ENCODE measurements at places on chromosomes 6 and 20.

GRCh38 chr6:143234734-143235133 is 174.0 kb downstream of the AIG1 start:
- DNase-seq = no peak

GRCh38 chr6:22884456-22884855 is 315.1 kb downstream of the HDGFL1 start:
- DNase-seq = no peak

DNA sequence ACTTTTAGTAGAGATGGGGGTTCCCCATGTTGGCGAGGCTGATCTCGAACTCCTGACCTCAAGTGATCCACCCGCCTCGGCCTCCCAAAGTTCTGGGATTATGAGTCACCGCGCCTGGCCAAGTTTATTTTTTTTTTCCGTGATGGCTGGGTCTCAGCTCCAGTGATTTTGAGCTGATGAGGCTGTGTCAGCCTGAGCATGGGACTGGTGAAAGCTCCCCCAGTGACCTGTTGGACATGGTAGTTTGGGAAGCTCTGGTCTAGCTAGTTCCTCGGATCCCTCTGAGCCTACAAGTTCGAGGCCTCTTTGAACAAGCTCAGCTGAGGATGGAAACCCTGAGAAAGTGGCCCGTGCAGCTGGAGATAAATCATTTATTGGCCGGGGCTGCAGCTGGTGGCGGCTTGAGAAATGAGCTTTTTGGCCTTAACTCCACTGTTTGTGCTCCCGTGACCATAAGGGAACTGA is 126.8 kb downstream of the SNX5 start:
- DNase-seq = no peak

DNA sequence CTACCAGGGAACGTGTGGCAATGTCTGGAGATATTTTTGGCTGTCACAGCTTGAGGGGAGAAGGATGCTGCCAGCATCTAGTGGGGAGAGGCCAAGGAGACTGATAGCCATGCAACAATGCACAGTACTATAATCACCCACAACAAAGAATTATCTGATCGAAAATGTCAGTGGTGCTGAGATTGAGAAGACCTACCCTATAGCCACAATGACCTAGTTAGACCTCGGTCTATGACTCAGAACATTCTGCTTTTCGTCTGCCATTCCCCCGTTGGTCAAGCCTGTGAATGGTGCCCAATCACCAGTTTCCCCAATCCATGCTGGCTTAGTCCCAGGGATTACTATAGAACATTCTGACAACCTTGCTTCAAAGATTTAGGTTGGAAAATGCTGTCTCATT is 93.5 kb downstream of the TMEM200A start:
- no peak for DNase-seq

- no peak for DNase-seq
These were observed 156.8 kb upstream of the RIN2 start for GRCh38 chr20:19601126-19601810.

- DNase-seq = no peak
These were observed 66.9 kb upstream of the FABP7 start for GRCh38 chr6:122712448-122713137.

GRCh38 chr6:127120023-127120786 is 1.7 kb downstream of the RSPO3 start:
- DNase-seq = no peak

- peak; percentile 69 for DNase-seq
These were observed 57.4 kb downstream of the ARHGAP40 start for GRCh38 chr20:38658879-38659596.

DNA sequence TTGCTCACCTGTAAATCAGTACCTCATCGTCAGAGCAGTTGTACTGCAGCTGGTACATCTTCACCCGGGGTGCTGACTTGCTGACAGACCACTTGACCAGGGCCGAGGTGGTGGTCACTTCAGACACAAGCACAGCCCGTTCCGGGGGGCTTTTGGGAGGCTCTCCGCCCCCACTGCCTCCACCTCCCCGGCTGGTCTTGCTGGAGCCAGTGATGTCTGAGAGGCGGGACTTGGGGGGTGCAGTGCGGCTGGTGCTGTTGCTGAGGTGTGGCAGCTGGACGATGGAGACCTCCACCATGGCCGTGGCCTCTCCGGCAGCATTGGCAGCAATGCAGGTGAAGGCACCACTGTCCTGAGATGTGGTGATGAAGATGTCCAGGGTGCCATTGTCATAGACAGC is 155.5 kb downstream of the LRFN2 start:
- no peak for DNase-seq

DNA sequence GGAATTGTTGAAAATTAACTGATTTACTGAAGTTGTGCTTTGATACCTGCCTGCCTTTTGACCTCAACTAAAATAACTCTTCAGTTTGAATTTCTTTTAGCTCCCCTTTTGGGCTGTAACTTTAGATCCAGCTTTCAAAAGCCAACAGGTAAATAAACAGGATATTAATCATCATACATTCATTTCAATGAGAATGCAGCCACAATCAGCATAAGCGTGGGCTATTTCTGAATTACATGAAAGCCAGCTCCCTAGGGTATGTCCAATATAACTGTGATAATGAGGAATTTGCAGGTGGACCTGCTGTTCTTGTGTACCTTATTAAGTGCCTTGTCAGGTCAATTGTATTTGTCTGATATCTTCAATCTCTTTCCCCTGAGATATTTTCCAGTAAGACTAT is 830.6 kb downstream of the KIF16B start:
- no peak for DNase-seq

DNA sequence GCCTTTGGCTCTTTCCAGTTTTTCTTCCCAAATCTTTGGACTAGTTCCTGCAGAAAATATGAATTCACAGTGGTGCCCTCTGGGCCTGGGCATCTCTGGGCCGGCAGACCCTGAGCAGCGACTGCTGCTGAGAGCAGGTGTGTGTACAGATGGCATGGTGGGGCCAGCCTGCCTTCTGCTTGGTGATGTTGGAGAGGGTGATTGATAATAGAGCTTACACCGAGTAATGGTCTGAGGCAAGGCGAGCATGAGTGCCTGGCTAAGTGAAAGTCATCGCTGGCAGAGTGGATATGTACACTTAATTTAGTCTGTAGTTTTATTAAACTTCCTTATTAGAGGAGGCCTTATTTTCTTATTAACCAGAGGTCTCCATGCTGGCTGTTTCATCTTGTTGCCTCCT is 156.9 kb downstream of the CDKAL1 start:
- no peak for DNase-seq

DNA sequence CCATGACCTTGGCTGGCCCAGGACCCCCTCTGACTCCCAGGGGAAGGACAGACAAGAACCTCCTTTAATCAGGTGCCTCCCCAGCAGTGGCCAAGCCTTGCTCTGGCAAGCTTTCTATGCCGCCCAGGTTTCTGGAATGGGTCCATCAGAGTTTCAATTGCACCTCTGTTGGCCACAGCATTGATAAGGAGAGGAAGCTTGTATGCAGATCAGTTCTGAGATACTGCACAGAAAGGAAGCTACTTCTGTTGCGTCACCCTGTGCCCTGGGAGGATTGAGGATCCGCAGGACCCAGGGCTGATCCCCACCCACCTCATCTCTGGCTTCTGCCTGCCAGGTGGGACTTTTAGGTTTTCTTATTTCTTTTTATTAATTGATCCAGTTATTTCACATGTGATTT is 167.2 kb downstream of the TFAP2C start:
- no peak for DNase-seq

DNA sequence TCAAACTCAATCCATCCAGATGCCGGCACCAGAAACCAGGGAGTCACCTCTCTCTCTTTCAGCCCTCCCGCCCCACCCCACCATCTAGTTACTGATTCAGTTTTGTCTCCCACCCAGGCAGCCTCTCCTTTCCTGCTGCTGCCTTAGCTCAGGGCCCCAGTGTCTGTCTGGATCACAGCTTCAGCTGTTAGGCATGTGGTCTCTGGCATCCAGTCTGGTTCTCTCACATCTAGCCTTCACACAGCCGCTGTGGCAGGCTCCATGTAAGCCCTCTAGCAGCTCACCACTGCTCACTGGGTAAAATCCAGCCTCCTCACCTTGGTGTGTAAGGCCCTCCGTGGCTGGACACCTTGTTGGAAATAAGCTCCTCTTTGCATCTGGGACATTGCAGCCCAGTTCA is 21.3 kb downstream of the AARS2 start:
- no peak for DNase-seq

GRCh38 chr6:132190097-132190814 is 211.0 kb downstream of the MOXD1 start:
- DNase-seq = no peak

DNA sequence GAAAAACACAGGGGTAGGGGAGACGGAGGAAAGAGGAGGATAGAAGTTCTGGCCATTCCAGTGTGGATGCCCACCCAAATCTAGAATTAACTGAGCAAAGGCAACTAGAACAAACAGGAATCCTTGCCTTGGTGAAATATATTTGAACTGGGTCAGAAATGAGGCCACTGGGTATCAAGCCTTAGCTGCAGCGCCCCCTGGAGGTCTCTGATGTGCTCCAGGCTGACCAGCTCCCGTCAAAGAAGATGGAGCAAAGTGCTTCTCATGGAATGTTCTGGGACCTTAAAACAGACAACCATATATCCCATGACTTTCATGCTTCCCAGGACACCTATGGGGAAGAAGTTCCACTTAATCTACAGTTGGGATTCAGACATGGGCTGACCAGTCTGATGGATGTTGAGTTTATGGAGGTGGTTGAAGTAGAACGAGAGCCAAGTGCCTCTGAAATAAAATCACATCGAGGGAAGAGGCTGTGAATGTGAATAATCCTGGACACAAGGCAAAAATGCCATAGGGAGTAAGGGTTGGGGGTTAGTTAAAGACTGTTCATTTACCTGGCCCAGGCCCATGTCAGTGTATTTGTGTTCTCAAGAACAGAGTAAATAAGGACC is 50.4 kb downstream of the HLA-DPB1 start:
- DNase-seq = peak; percentile 46

- DNase-seq = no peak
These were observed 810 bp downstream of the MRPL18 start for GRCh38 chr6:159790956-159791598.

- DNase-seq = no peak
These were observed 19.4 kb upstream of the RCAN2 start for GRCh38 chr6:46510651-46511050.

GRCh38 chr6:122154155-122154554 is 245.3 kb upstream of the HSF2 start:
- DNase-seq = no peak

GRCh38 chr6:111770263-111771093 is 102.8 kb downstream of the FYN start:
- no peak for DNase-seq

DNA sequence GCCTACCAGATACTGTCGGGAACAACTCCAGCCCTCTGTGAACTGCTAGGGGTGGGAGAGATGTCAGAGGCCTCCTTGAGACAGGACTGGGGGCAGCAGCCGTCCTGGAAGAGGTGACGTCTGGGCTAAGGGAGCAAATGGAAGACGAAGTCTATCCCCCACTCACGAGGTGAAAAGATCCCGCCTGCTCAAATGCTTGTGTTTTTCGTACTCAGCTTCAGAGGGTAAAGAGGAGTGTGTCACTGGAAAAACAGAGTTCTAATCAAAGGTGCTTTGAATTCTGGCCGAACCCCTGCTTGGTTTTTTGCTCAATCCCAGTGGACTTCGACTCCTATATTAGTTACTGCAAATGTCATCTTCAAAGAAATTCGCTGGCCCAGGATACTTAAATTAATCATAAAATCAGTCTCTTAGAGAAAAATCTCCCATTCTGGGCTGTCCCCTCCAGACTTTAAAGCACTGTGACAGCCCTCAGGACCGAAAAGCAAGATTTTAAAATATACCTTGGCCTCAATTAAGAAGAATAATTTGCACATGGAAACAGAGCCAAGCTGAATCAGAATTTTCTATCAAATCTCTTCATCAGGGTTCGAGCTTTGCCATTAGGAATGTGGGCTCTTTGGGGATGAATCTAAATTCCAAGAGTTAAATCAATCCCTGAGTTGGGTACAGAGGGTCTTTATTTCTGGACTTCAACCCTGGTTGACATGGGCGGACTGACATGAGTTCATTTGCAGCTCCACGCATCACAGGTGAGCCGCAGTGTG is 61.8 kb upstream of the AFDN start:
- DNase-seq = no peak

GRCh38 chr6:54291146-54291545 is 17.1 kb upstream of the TINAG start:
- DNase-seq = no peak

GRCh38 chr6:142276256-142276655 is 25.6 kb upstream of the ADGRG6 start:
- DNase-seq = no peak

DNA sequence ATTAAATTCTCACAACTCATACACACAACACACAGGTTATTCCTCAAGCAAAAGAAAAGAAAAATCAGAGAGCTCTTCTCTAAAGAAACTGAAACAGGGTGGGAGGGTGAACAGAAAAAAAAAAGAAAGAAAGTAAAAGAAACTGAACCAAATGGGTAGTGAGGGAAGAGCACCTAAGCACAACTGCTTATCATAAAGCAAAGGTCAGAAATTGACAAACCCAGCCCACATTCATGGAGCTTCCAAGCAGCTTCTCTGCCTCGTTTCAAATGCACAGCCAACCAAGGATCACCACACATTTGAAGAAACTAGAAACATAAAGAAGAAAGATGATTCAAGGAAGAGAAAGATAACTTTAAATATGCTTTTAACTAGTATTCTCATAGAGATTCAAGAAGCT is 90.5 kb downstream of the RNGTT start:
- DNase-seq = peak; percentile 7

DNA sequence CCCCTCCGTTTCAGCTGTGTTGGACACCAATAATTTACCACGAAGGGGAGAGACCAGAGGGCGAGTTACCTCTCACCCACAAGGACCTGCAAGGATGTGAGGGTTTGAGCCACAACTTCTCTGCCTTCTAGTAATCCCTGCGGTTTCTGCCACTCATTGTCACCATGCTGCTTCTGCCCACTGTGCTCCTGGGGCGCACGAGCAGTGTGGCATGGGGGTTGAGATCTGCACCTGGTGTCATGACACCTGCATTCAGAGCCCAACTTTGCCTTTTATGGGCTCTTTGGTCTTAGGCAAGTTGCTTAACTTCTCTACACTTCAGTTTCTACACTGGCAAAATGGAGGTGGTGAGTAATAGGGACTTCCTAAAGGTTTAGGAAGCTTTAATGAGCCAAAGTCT is 84.9 kb downstream of the SOBP start:
- DNase-seq = no peak

DNA sequence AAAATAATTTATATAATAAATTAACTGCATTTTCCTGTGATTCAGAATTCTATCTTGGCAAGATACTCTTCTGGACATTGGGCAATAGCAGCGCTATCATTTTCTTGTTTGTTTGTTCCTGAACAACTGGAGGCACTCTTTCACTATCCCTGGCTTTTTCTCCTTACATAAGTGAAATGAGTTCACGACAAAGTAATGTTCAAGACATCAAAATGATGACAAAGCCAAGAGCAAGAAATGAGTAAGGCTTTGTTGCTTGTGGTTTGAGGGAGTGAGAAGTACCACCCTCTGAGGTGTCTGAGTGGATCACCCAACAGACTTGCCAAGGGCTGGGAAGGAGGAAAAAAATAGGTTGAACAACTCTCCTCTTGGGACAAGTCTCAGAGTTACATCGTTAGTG is 466.6 kb upstream of the JAG1 start:
- no peak for DNase-seq

GRCh38 chr6:15023448-15023847 is 222.4 kb upstream of the JARID2 start:
- DNase-seq = no peak

GRCh38 chr20:49281913-49282467 is 4.1 kb upstream of the ZNFX1 start:
- no peak for DNase-seq

GRCh38 chr6:149915970-149916865 is 6.7 kb downstream of the RAET1G start:
- DNase-seq = no peak
